ENCODE measurements at places on chromosomes 12 and 14.

- no peak for DNase-seq
These were observed 49.2 kb upstream of the AEBP2 start for GRCh38 chr12:19390051-19390598.

- no peak for DNase-seq
These were observed 32.8 kb upstream of the PRIMA1 start for GRCh38 chr14:93821051-93821450.

- no peak for DNase-seq
These were observed 51.3 kb upstream of the PPP2R5C start for GRCh38 chr14:101709962-101710931.

- DNase-seq: no peak
These were observed 40.0 kb upstream of the TESC start for GRCh38 chr12:117139025-117139717.

DNA sequence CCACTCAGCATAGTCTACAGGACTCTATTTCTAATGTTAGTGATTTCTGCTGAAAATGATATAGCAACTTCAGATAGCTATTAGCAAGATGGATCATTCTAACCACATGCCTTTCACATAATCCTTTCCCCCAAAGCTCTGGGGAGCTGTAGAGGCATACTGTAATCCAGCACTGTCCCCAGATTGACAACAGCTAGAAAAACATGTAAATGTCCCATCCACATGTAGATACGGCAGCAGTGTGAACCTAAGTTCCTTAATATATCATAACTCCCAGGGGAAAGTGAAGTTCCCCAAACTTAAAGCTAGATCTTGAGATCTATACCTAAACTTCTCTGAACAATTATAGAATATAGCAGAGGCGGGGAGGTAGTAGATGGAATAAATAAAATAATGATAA lies 14.0 kb downstream of the ZNF664 start:
- DNase-seq: no peak

DNA sequence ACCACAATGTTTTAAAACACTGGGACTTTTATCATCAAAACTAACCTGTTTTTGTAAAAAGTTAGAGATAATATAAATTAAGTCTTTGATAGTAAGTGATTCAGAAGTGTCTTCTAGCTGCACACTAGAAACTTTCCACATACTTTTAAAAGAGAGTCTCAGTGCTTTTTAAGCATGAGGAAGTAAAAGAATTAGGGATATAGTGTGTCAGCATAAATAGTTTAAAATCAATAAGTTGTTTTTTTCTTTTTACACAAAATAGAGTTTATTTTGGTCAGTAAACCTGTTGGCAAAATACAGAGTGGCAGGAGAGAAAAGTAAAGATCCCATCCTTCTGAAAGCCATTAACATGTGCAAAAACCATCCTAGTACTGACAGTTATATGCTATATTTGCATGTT lies 1.7 kb downstream of the DNM1L start:
- peak; percentile 4 for DNase-seq

DNA sequence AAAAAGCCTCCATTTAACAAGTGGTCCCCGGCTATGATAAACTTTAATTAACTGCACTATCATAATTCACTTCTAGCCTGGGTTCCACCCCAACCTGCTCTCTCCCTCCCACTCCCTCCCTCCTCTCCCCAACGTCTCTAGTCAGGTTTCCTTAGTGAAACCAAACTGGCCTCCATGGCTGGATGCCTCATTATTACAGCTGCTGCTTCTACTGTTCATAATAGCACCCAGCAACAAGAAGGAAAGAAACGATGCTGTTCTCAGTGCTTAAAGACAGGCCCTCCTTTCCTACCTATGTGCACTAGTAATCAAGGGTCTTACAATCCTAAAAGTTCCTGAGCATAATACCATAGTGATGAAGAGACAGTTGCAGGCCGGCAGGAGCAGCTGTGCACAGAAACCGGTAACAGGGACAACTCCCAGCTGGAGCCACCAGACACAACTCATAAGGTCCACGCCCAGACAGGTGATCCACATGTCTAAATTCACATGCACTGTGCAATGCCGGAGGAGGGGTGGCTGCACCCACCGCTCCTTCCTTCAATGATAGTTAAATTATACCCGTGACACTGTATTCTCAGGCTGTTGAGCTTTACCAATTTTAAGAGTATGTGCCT lies 6.2 kb downstream of the IRF2BPL start:
- no peak for DNase-seq

- no peak for DNase-seq
These were observed 182.2 kb upstream of the FBXO33 start for GRCh38 chr14:39614297-39614923.

DNA sequence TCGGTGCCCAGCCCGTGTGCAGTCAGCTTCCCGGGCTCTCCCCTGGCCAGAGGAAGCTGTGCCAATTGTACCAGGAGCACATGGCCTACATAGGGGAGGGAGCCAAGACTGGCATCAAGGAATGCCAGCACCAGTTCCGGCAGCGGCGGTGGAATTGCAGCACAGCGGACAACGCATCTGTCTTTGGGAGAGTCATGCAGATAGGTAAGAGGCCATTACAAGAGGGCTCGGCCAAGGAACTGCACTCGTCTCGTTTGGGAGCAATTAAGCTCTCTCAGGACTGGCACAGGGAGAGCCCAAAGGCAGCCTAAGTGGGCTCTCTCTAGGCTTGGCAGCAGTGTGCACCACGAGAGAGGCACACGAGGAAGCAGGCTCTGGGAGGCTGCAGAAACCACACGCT lies 3.7 kb downstream of the WNT5B start:
- DNase-seq: no peak

DNA sequence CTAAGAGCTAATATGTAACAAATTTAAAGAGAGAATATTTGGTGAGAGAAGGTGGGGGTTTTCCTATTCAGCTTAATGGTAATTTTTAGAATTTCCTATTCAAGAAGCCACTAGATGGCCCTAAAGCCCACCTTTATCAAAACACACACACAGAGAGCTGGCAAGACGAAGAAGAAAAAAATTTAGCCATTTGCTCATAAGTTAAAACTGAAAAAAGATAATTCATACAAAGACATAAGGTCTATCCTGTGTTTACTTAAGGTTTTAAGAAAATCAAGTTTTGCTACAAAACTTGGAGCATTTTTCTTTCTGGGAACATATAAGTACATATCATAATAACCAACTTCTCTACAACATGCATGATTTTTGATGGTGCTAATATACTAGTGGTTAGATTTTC lies 46.8 kb upstream of the PCED1B start:
- peak; percentile 86 for DNase-seq

- DNase-seq: peak; percentile 52
These were observed 2.6 kb downstream of the WNK1 start for GRCh38 chr12:754851-755562.

DNA sequence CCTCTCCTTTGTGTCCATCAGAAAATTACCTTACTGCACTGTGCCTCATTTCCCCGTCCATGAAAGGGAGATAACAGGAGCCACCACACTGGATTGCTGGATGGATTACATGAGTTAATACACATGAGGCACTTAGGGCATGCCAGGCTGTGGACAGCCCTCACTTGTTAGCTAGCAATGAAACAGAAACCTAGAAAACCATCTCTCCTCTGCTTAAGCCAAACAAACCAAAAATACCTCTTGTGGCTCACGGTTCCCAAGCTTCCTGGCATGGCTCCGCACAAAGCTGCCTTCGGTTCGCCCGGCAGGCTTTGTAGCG lies 660 bp upstream of the HCFC2 start:
- peak; percentile 39 for DNase-seq

DNA sequence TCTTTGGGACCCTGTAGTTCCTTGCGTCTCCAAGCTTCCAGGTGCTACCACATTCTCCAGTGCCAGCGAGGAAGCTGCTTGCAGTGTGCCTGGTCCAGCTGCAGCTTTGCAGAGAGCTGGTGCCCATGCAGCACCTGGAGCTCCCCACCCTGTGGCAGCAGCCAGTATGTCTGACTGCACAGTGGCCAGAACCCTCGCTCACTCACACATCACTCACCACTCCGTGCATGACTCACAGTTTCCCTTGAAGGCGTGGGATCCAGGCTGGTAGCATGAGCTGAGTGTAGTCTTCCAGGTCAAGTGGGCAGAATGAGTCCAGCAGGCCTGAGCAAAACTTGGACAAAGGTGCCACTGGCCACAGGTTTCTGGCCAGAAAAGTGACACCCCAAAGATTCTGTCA lies 33.6 kb downstream of the SDR9C7 start:
- DNase-seq: no peak

DNA sequence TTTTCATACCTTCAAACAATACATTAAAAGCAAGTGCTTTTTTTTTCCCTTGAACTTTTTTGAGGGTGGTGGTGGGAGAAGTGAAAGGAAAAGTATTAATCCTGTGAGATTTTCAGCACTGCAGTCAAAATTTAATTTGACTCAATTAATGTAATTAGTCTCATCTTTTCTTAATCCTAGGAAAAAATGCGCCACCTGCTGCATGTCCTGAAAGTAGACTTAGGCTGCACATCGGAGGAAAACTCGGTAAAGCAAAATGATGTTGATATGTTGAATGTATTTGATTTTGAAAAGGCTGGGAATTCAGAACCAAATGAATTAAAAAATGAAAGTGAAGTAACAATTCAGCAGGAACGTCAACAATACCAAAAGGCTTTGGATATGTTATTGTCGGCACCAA lies 52.2 kb downstream of the SPATA7 start:
- no peak for DNase-seq

- no peak for DNase-seq
These were observed 24.7 kb downstream of the SYNE2 start for GRCh38 chr14:63877550-63877939.

DNA sequence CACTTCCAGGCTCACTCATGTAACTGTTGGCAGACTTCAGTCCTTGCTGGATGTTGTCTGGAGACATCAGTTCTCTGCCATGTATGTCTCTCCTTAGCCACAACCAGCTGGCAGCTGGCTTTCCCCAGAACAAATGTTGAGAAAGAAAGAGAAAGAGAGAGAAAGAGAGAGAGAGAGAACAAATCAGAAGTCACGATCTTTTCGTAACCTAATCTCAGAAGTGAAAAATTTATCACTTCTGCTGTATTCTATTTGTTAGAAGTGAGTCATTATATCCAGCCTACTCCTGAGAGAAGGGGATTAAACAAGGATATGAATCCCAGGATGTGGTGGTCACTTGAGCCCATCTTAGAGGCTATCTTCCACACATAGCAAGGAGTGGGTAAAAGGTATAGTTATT lies 101.2 kb downstream of the BTG1 start:
- DNase-seq: no peak

DNA sequence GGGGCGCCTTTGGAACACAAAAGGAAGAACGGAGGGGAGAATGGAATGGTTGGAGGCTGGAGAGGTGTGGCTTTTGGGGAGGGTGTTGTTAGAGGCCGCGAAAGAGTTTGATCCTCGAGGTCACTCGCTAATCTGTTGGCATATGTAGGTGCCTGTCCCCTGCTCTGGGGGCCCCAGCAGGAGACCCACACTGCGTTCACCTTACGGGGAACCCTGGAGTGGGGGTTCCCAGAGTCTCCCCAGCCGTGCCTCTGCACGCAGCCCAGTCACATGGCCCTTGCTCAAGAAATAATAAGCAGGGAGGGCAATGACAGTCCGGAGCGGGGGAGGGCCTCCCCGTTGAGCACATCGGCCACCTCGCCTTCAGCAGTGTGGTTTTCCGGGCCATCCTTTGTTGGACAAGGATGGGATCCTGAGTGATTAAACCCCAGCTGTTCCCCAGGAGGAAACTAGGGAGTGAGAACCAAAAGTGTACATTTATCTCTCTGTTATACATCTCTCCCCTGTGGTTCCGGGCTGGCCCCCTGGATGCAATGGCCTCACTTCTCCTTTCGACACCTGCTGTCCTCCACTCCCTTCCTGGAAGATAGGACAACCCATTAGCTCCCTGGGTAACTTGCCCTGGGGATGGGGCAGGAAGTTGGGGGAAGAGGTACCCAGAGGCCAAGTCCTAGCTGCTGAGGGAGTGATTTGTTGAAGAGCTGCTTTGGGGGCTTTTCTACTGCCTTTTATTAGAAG lies 1.3 kb downstream of the PLEKHG3 start:
- peak; percentile 64 for DNase-seq

DNA sequence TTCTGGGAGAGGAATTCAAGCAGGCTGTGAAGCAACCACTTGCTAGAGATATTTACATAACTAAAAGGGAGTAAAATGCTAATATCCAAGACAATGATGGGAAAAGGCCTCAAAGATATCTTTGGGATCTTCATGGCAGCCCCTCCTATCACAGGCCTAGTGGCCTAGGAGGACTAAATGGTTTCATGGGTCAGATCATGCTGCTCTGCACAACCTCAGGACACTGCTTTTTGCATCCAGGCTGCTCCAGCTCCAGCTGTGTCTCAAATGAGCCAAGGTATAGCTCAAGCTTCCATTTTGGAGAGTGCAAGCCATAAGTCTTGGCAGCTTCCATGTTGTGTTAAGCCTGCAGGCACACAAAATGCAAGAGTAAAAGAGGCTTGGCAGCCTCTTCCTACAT lies 195.6 kb upstream of the SSTR1 start:
- DNase-seq: no peak

DNA sequence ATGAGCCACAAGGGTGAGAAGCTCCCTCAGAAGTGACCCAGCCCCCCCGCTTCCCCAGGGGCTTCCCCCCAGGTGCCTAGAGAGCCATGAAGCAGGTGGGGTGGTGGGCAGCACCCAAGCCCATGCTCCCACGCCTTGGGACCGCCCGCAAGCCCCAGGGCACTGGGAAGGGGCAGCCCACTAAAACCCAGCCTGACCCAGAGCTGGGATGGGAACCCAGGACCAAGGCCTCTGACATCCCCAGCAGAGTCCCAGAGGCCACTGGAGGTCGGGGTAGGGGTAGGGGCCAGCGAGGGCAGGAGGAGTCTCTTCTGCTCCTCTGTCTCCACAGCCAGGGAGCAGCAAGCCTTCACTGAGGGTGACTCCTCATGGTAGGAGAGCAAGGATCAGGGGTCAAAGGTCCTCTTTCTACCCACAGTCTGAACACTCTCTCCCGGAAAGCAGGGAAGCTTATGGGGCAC lies 86.5 kb upstream of the ZFP36L1 start:
- no peak for DNase-seq

- DNase-seq: no peak
These were observed 99.2 kb upstream of the AMN1 start for GRCh38 chr12:31828071-31828470.

- no peak for DNase-seq
These were observed 1.2 kb downstream of the GPR135 start for GRCh38 chr14:59463787-59464485.

DNA sequence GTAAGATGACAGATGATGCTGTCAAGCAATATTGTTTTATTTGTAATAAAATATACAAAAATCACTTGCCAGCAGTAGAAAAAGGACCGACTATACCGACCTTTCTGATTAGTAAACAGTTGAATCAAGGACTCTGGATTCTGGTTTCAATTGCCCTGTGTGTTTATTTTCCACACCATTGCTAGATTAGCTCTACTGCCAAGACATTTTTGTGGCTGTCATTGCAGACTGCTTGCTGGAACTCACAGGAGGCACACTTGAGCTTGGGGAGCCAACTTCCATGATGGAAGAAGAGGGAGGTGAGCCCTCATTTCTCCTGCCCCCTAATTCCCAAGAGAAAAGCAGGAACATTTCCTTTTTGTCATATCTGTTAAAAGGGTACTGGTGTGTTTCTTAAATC lies 51.3 kb downstream of the MAPKAPK5 start:
- DNase-seq: no peak
